ENCODE measurements at places on chromosomes 12 and 14.

DNA sequence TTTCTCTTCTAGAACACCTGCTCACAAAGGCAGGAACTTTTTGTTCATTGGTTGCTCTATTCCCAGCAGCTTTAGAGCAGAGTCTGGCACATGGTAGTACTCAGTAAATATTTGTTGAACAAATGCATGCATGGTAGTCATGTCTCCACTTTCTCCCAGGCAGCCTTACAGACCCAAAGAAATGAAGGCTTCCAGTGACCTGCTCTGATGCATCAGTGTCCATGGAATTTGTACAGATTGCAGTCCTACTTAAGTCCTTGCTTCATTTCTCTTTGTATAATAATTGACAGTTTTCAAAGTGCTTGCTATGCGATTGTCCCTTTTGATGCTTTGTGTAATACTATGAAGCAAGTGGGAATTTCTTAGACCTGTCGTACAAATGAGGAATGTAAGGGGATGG, 119.6 kb downstream of the DERA start:
- DNase-seq = no peak

DNA sequence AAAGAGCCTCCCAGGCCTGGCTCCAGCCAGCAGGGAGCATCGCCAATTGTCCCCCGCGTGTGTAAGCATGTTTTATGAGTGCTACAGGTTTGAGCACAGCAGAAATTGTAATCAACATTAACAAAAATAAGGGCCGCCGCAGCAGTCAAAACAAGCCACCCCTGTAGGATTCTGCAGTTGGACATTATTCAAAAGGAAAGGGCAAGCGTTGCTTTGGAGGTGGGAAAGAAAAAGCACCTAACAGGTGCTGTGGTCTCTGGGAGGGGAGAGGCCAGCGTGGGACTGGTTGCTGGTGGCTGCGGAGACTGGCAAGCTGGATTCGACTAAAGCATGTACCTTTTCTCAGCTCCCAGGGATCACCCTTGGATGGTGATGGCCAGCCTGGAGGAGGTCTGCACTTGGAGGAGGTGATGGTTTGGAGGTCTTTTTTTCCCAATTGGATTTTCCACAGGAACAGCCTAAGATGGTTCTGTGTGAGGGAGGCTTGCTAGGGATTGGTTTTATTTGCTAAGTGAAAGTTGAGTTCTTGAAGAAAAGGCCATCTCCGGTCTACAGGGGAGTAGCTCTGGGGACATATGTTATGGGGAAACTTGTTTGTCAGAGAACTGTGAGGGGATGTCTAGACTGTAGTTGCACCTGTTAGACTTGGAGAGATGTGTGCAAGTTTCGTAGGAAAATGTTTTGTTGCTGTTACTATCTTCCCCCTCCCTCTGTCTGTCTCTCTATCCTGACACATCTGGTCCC, 2.0 kb downstream of the DYRK2 start:
- DNase-seq = no peak

GRCh38 chr12:32031109-32031508, 71.9 kb downstream of the RESF1 start:
- no peak for DNase-seq

DNA sequence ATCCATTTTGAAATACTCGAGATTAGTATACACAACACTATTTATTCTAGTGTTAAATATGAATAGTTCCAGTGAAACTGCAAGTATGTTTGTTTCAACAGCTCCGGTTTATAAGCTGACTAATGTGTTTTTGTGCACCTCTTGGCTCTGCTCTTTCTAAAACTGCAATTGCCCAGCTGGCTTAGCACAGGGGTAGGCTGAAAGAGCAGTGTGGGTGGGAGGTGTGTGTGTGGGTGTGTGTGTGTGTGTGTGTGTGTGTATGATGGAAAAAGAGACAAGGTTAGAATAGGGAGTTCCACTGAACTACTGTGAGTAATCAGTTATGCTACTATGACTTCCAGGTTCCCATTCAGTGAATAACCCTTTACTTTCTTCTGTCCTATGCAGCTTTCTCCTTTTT, 37.8 kb upstream of the DDHD1 start:
- no peak for DNase-seq

DNA sequence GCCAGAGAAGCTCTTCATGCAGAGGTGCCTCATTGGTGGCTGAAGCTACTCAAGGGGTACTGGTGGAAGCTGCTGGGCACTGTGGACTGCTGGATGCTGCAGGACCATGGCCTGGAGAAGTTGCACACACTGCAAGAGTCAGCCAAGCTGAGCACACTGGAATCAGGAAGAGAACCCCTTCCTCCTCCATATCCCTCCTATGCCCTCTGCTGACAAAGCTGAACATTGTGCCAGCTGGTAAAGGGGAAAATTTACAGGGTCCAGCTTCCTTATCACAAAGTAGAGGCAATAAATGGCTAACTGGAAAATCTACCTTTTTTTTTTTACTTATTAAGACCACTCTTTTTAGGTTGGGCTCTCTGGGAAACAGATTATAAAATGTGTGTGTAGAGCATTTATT, 6.5 kb downstream of the CCDC175 start:
- DNase-seq = no peak

DNA sequence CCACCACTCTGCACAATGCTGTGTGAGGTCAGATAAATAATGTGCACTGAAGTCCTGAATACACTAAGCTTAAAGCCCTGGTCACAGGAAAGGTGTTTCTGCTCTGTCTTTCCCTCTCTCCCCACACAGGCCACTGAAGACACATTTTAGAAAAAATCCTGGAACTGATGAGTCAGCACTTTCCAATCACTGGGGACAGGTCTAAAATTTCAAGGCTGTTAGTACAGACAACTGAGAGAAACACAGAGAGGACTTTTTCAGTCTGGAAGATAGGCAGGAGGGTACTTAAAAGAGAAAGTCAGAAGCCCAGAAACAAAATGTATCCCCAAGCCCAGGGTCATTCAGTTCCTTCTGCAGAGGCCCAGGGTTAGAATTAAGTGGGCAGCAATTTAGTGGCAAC, 333.9 kb upstream of the CCDC196 start:
- no peak for DNase-seq

GRCh38 chr14:89245802-89246201, 171.2 kb downstream of the FOXN3 start:
- no peak for DNase-seq

DNA sequence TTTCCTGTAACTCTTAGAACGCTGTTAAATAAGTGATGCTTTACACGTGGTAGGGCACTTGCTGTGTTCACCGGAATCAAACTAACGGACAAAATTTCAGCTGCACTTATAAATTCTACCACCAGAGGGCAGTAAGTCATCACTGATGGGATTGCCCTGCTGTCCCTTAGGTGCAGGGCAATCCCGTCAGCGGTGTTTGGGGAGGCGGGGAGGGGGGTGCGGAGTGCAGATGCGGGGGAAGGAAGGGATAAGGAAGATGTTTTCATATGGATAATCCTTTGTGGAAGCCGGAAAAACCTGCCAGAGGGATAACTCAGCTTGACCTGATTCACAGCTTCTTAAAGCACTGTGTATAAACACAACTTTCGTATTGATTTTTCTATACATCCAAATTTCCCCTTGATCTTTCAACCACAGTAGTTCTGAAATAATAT, 21.7 kb upstream of the SLC10A1 start:
- peak; percentile 61 for DNase-seq

DNA sequence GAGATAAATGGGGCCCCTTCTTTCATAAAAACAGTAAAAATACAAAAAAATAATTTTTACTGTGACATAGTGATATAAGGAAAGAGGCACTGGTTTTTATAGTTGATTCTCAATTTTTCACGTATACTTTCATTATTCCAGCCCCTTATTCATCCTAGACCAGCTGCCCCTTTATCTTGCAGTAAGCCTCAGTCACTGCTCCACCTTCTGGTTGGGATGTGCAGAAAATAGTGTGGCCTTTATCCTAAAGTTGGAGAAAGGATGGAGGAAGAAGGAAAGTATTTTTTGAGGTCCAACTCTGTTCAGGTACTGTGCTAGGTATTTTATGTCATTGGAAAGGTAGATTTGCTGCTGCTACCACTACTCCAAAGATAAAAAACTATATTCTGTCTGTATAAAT, 172.7 kb downstream of the ANO6 start:
- peak; percentile 52 for DNase-seq

DNA sequence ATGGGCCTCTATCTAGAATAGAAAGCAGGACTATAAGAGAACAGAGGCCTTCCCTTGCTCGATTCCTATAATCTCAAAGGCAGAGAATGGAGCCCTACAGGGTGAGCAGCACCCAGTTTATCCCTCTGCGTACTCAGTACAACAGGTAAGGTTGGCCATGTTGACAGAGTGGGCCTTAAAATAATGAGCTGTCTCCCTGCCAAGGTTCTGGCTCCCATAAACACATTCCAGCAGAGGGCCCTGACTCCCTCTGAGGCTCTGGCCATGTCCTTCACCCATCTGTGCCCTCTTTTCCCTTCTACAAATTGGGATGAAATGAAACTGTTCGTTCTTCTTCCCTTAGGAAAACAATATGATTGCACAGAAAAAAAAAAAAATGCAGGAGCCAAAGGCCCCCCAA, 16.9 kb upstream of the PNMA1 start:
- DNase-seq = no peak

GRCh38 chr12:48237162-48237561, 34.1 kb upstream of the OR10AD1 start:
- DNase-seq = no peak

GRCh38 chr12:84036912-84037311, 875.7 kb downstream of the SLC6A15 start:
- no peak for DNase-seq

DNA sequence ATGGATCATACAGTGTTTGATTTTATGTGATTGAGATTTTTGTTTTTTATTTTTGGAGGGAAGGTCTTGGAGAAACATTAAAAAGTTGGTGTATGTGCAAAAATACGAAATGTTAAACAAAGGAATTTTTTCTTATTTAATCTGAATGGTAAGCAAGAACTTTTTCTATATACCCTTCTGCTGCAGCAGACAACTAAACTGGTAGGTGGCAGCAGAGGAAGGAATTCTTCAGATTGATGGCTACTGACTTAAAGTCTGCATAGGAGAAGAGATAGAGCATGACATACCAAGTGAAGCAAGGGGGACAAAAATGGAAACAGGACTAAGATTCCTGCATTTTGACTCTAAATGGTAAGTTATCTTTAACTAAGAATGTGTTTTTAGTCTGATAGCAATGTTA, 42.0 kb upstream of the A2ML1 start:
- DNase-seq = peak; percentile 38
